ENCODE measurements at places on chromosomes 2 and 18.

DNA sequence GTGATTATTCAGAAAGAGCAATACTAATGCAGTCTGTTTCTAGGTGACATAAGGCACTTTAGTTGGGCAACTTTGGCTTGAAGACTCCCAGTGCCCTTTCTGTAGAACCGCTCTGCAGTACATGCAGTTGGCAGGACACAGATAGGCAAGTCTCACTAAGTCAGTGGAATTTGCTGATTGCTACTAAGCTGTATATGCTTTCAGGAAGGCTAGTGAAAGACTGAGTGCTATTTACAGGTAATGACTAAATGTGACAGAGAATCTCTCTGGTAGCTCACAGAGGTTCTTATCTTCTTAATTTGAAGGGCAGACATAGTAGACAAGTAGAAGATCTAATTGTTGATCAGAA, 243.0 kb downstream of the WDPCP start:
- no peak for DNase-seq

GRCh38 chr2:195451160-195451559, 205.9 kb upstream of the SLC39A10 start:
- DNase-seq = no peak

DNA sequence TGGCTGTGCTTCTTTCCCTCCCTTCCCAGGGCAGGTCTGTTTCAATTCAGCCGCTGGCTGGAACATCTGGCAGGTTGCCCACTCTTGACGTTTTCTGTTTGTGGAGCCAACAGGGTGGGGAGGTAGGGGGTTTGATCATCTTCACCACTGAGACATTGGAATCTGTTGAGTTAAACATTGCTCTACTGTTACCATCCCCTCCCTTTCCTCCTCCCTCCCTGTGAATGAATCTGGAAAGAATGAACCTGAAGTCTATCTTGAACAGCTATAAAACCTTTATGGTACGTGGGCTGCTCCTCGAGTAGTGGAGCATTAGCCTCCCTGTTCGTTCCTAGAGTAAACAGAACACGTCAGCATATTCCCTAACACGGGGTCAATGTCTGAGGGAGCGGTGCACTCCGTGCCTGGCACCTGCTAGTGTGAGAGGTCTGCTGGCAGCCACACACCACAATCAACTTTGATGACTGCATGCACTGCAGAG, 249.9 kb upstream of the RBBP8 start:
- DNase-seq = peak; percentile 90

GRCh38 chr2:221562226-221562625, 9.9 kb downstream of the EPHA4 start:
- DNase-seq = no peak

DNA sequence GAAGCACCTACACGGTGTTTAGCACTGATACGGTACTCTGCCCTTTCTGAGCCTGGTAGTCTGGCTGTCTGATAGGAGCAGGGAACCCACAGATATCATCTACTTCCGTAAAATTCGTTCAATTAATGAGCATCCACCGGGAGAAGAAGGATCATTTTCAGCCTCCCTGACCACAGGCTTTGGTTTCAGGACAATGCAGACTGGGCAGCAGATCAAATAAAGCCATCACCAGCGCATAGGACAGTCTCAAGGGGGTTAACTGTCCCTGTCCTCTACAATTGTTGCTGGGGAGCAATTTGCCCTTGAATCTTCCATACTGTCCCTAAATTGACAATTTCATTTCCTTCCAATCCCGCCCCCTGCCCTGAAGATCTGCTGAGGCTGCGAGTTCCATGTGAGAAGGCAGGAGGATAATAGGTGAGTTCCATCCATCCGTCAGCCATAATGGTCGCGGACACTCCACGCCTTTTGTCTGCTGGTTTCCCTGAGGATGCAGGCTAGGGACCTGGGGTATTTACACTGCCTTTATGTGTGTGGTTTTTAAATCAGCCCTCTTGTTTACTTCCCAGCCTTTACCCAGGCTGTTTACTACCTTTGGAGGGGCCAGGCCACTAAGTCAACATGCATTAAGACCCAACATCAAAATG, 110.0 kb downstream of the MYCN start:
- no peak for DNase-seq

GRCh38 chr2:26352892-26353291, 6.3 kb upstream of the ADGRF3 start:
- no peak for DNase-seq

- no peak for DNase-seq
Observed at GRCh38 chr2:227576812-227577211, 21.9 kb upstream of the SCYGR2 start.

GRCh38 chr2:224941960-224942359, 100.3 kb downstream of the DOCK10 start:
- no peak for DNase-seq

- DNase-seq = no peak
Observed at GRCh38 chr18:22946217-22946616, 13.1 kb downstream of the RBBP8 start.

DNA sequence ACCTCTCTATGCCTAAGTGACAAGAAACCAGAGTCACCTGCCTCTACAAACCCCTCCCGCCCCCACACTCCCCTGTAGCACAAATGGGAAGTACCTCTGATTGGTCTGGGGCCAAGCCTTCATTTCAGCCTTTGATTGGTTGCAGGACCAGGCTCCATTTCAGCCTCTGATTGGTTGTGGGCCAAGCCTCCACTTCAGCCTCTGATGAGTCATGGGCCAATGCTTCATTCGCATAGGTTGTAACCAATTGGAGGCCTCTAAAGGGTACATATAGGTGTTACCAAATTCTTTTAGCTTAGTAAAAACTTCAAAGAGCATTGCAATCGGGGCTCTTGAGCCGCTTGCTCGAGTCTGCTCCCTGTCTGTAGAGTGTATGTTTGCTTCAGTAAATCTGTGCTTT, 25.0 kb downstream of the CCDC102B start:
- DNase-seq = no peak

- DNase-seq = no peak
Observed at GRCh38 chr18:33716061-33716683, 138.2 kb downstream of the ASXL3 start.

DNA sequence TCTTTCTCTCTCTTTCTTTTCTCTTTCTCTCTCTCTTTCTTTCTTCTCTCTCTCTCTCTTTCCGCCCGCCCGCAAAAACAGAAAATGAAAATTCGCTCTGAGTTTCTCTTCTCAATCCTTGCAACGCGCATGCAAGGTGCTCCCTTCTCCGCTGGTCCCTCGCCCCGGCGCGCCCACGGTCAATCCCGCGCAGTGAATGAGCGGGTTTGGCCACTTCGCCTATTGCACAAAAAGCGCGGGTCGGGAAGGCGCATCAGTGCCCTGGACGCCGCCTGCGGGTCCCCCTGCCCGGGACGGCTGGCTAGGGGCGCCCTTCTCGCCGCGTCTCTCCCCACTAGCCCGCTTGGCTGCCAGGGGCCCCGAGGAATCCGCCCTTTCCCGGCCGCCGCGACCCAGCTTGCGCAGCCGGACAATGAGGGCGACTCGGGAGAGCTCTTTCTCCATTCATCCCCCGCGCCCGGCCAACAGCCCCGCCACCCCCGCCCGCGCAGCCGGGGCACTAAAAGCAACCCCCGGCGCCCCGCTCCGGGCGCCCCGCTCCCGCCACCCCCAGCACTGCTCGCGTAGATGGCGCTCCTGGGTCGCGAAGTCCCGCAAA, 706 bp downstream of the LAMA1 start:
- DNase-seq = no peak

- no peak for DNase-seq
Observed at GRCh38 chr2:173656086-173656485, 301.4 kb downstream of the CDCA7 start.

DNA sequence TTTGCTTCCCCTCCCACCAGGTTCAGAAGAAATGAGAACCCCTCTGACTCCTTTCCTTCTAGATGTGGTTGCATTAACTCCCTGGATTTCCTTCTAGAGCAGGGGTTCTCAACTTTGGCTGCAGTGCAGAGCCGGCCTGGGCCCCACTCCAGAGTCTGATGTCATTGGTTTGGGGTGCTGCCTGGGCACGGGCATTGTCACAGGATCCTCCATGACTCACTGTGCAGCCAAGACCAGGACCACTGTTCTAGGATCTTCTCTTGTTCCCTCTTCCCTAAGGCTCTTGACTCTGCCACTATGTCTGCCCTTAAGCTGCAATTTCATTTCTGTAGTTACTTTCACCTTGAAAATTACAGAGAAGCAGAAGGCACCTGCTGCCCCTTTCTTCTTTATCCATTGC, 31.8 kb downstream of the TBC1D8 start:
- DNase-seq = no peak

GRCh38 chr2:177171418-177171865, 41.2 kb upstream of the HNRNPA3 start:
- peak; percentile 48 for DNase-seq

GRCh38 chr2:235390108-235390815, 103.6 kb upstream of the AGAP1 start:
- peak; percentile 53 for DNase-seq

DNA sequence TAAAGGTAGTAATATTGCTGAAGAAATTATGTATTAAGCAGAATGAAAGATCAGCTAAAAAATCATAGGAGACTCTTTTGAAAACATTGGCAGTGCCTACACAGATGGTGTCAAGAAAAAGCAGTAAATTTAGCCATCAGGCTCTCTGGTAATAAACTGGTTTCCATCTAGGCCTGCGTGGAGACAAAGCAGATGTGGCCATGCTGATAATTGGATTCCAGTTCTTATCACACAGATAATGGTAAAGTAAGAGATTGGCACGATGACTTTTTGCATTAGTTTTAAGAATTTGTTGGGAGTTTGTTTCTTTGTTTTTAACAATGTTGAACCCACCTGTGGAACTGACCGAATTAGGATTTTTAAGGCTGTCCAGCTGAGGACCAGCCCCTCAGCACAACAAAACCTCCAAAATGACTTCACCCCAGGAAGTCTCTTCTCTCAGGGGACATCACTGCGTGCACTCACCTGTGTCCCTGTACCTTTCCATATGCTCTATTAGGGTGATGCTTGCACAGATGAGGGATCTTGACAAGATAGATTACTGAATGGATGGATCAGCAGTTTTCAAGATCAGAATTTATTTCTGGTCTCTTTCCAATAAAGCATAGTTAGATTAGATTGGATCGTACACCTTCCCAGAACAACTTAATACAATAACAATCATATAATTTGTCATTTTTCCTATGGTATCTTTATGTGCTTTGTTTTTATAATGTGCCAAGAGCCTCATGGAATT, 69.1 kb upstream of the DNAJC10 start:
- DNase-seq = no peak

DNA sequence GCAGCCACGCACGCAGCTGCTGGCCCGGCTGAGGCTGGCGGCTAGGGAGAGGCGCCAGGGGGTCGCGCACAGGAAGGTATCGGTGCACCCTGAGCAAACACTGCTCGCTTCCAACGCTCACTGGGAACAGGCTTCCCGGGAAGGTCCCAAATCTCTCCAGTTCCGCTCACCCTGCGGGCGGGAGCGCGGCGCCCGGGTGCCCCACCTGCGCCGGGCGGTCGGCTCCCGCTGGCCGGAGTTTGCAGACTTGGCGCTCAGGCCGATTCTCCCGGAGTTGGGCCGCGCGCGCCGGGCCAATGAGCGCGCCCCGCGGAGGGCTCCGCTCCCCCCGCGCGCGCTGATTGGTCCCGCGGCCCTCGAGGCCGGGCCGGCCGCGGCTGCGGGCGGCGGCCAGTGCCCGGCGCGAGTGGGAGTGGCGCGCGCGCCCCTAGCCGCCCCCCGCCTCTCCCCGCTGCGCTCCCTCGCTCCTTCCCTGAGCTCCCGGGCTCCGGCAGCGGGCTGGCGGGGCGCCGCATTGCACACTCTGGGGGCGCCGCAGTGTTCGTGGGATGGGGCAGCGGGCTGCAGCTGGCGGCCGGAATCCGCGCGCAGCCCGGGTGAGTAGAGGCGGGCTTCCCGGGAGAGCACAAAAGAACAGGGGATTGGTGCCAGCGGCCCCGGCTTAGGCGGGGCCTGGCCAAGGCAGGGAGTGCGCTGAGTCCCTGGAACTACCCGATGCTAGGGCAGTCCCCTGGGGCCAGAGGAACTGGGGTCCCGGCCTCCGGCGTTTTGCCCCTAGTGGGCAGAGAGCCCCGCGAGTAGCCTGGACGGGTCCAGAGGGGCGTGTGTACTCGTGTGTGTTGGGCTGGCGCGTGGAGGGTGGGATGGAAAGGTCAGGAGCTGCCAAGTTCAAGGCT, at the start of gene LYPD6:
Gene LYPD6, plus strand, starts transcription at position 461 of the 896 bp plus-strand sequence. CDS start 107,122 bp downstream, outside the sequence.
- DNase-seq = peak; percentile 74

DNA sequence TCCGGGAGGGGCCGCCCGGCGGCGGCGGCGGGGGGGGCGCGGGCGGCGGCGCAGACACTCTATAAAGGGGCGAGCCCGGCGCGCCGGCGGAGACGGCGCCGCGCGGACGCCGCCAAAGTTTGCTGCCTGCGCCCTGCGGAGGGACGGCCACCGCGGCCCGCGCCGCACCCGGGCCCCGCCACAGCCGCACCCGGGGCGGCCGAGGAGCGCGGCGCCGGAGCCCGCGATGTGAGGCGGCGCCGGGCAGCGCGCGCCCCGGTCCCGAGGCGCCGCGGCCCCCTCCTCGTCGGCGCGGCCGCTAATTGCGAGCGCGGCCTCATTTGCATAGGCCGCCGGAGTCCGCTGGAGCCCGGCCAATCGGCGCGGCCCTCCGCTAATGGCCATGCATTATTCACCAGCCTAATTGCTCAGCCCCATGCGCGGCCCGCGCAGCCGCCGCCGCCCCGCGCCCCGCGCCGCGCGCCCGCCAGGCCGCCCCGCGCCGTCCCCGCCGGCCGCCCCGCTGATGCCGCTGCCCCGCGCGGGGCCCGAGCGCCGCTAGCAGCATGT, at the start of gene SALL3:
Gene SALL3, plus strand, starts transcription at position 89 of the 549 bp plus-strand sequence. Its CDS starts 457 bp downstream, at position 546.
- no peak for DNase-seq

DNA sequence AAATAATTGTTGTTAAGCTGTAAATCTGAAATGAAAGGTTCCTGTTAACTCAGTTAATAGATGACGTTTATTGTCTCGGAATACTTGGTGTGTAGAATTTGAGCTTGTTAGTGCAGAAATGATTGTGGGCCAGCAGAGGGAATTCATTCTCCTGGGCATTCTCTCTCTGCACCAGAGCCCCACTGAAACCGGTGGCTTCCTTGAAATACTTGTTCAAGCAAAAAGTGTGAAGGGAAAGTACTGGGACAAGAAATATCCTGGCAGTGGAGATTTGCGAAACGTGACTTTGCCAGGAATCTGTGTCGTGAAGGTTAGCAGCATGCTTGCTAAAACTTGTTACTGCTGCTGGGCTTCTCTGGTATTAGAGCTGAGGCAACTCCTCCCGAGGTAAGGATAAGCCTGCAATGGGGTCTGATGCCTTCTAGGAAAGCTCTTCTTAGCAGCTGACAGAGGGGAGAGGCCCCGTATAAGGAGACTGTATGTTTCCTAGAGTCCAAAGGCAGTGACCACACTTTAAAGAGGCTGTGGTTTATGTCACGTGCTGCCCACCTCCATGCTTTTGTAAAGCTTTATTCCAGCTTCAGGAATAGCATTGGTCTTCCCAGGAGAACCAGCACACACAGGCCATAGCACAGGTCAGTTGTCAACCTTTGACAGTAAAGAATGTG, 2.0 kb downstream of the ITGA6 start:
- DNase-seq = no peak
